Colonic mucosa (tissue), 4 donors: ENCODE measurements at places on chromosomes 1 and 21.

DNA sequence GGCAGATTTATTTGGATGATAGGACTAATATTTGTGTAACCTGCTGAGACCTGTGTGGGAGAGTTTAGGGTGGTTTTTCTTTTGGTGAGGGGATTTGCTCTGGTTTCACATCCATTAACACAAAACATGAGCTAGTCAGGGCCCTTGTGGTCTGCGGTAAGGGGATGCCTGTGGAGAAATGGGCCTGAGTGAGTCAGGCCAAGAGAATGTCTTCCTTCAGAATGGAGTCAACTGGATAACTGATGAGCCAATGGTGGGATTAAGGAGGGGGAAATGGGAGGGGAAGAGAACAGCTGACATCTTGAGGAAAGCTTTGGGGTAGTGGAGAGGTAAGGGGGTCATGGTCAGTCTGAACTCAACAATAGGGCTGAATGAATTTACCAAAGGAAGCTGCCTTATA lies 13.9 kb downstream of the WNT2B start:
- DNase-seq, result no peak

DNA sequence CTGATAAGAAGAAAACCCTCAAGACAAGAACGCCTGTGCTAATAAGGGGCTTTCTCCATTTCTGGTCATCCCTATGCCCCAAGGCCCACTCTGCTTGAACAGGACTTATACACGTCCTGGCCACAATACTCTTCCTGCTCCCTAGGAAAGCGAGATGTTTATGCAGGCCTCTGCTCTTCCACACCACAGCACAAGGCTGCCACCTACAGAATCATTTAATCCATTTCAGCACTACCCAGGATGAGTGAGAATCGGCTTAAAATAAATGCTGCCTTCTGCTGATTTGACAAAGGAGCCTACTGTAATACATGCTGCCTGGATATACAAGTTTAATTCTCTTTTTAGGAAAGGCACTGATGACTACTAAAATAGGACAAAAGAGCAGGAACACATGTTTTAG lies 29.4 kb downstream of the FRRS1 start:
- peak; percentile 37 for DNase-seq

- no peak for DNase-seq
Measured at GRCh38 chr21:39467746-39468145, 16.0 kb downstream of the SH3BGR start.

- no peak for DNase-seq
Measured at GRCh38 chr1:234437423-234438171, 41.4 kb downstream of the TARBP1 start.

DNA sequence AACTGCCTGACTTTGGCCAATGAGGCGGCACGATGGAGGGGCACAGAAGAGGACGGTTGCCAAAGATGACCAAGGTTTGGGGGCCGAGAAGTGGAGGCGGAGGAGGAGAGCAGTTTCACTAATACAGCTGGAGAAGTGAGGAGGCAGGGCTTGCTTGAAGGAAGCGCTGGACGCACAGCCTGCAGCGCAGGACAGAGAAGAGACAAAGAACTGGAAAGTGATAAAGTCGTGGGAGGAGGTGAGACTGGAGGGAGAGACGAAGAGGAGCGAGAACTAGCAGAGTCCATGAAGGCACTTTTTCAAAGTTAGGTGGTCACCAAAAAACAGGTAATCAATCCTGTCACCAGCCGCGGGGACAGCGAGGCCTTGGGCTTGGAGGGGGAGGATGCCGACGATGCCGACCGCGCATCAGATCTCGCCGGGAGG lies 771 bp downstream of the PACC1 start:
- no peak for DNase-seq

DNA sequence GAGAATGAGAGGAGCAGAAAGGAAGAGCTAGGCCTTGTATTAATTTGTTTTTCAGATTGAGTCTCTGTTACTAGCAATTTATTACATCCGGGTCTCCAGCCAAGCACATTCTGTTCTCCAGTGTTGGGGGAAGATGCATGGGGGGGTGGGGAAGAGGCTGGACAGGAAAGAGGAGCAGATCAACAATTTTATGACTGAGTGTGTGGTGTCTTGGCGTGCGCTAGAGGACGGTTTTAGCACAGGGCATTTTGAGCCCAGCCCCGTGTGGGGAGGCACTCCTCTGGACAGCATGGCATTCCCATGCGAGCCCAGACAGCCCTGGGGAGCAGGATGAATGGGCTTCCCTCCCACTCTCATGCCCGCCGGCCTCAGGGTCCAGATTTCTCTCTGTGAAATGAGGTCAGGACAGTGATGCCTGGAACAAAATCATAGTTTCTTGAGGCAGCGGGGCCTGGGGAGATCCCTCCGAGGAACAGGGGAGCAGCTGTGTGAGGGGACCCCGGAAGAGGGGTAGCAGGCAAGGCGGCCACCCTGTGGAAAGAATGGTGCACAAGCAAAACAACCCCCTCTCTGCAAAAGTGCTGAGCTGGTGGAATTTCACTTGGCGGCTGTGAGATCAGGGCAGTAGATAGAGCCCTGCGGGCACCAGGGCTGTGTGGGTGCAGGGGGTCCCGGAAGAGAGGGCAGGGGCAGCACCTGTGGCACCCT lies 16.3 kb downstream of the SOX13 start:
- peak; percentile 56 for DNase-seq

- no peak for DNase-seq
Measured at GRCh38 chr1:37437087-37437486, 37.3 kb upstream of the ZC3H12A start.

DNA sequence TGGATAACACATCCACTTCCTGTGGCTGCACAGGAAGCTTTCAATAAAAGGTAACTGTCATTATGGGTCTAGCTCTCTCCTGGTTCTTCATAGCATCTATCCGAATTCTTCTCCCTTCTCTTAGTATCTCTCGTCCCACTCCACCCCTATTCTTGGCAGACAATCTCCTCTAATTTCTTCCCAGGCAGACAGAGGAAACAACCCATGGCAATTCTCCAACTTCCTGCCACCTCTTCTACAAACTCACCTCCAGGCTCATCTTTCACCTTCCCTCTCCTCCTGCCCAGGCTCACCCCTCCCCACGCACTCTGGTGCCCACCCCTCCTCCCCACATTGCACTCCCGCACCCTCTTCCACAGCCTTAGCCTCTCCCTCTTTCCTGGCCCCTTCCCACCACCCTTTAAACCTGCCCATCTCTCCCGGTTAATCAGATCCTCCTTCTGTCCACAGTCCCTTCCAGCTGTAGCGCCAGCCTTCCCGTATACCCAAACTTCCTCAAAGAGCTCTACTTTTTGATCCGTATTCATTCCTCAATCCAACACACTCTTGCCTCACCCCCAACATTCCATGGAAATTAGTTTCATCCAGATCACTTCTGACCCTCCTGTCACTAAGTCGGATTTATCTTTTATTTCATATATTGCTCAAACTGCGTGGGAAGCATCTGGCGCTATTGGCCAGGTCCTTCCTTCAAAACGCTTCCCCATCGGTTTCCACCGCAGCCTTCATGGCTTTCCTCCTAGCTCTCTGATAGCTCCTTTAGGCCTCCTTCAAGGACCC lies 25.9 kb downstream of the SHISA4 start:
- no peak for DNase-seq

DNA sequence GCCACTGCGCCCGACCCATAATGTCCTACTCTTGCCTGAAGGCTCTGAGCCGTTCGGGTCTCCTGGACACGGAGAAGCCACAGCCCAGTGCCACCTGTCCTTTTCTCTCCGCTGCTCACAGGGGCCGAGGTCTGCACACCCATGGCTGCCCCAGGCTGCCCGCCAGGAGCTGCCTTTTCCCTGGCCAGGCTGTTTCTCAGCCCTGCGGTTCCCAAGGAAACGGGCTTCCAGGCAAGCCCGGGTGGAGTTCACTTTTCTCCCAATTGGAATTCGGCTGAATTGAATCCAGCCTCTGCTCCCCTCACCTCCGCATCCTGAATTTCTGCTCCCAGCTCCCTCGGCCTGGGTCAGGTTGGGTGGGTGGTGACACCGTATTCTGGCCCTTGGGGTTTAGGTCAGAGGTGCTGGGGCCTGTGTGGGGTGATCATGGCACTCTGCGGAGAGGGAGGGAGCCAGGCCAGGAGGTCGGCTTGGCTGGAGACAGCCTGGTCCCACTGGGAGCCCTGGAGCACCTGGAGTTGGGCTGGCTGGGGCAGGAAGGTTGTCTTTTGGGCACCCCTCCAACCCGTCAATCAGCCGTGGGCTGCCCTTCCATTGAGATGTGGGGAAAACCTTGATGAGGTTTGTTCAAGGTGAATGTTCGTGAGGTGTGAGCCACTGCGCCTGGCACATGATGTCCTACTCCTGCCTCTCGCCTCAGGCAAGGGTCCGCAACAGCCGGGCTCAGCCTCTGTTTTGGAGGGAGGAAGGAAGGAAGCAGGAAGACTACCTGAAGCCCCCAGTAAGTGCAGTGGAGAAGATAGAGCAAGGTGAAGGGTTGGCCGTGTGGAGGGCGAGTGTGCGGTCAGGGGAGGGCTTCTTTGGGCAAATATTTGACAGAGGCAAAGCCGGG lies 25.1 kb downstream of the RRP1 start:
- DNase-seq, result no peak

DNA sequence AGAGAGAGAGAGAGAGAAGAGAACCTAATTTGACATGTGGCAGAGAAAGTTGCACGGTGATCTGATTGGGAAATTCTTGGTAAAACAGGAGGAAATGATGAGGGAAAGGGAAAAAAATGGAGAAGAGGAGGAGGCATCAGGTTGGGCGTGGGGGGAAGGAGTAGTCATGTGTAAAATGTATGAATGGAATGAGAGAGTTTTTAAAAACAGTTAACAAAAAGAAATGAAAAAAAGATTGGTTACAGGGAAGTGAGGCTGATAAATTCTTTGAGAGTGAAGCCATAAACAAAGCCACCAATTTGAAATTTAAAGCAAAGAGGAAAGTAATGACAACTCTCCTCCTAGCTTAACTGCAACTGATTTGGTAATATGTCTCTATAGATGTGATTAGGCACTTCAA lies 409.2 kb downstream of the USH2A start:
- no peak for DNase-seq

DNA sequence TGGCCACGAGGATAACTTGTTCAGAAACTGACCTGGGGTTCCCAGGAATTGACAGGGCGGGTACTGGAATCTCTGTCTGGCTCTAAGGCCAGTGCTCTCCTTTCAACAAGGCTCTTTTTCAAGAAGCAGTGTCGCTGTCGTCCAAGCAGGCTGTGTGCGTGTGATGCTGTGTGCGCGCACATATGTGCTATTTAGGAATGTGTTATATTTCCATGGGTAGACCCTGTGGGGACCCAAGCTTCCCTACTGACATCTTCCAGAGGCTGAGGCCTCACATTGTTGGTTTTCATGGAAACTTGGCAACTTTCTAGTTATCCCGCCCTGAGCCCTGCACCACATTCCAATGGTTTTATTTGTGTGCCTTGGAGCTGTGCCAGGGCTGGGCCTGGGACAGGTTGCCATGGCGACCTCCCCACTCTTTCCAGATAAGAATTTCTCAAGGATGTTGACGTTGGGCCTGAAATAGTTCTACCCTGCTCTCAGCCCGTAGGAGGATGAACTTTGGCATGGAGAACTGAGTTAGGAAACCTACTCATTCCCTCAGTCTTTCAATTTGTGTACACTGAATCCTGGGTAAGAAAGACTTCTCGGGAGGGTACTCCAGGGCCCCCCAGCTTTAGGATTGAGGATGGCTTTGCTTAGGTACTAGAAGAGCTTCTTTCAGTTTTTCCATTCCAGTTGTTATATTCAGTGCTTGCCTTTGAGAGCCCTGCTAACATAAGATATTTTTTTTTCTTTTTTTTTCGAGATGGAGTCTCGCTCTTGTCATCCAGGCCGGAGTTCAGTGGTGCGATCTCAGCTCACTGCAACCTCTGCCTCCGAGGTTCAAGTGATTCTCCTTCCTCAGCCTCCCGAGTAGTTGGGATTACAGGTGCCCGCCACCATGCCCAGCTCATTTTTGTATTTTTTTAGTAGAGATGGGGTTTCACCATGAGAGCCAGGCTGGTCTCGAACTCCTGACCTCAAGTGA lies 38.8 kb upstream of the SRSF10 start:
- peak; percentile 98 for DNase-seq

DNA sequence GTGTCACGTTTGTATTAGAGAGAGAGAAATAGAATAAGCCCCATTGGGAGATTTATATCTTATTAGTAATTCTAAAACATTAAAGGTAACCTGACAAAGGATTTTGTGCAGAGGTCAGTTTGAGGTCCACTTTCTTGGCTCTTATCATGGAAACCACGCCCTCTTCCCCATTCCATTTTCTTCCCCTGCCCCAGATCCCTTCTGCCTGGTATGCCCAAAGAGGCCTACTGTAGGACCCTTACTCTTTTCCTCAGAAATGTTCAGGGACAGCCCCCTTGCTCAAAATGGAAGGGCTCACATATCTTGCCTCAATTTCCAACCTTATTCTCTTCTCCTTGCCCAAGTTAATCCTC lies 9.6 kb downstream of the CCDC185 start:
- DNase-seq, result no peak

DNA sequence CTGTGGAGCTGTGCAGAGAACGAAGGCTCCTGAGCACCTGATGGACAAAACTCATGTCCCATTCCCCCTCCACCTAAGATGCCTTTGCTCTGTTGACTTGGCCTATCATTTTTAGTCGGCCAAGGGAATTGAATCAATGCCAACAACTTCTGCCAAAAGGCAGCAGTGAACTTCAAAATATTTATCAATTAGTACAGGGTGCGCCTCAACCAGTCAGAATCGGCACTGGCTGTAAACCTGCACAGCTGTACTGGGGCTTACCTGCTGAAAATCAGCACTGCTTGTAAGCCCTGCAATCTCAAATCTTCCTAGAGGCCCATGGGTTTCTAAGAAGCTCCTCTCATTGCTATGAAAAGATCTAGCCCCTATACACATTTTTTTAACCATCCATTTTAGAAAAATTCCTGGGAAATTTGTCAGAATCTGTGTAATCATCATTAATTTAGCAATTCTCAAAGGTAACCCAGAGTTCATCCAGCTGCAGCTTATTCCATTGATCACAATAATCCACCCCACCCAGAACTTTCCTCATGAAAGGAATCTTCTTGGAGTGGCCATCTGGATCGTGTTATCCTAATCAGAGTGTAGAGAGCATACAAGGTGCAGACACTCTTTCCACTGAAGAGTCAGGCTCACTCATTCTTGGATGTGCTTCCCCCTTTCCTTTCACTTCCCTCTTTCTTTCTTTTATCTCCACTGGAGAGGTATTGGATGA lies 40.2 kb downstream of the ADAMTS1 start:
- DNase-seq, result no peak

- DNase-seq, result no peak
Measured at GRCh38 chr1:111841746-111842145, 86.0 kb downstream of the DDX20 start.

- peak; percentile 86 for DNase-seq
Measured at GRCh38 chr1:15430787-15431570, 7.3 kb upstream of the CTRC start.

DNA sequence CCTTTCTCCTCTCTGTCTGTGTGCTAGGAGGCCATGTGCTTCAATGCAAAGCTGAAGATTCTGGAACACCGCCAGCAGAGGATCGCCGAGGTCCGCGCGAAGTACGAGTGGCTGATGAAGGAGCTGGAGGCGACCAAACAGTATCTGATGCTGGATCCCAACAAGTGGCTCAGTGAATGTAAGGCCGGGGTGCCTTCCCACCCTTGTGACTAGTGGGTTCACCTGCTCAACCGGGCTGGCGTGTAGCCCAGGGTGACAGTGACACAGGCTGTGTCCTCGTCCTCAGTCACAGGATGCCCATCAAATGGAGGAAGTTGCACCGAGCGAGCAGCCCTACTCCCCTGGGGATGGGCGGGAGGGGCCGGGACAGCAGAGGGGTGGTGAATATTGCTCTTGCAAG lies 544.1 kb downstream of the KIF26B start:
- DNase-seq, result no peak

- no peak for DNase-seq
Measured at GRCh38 chr1:168958562-168959289, 147.8 kb upstream of the ATP1B1 start.
